DMS53 (cell line): ENCODE measurements at places on chromosomes 2 and 18.

- DNase-seq = no peak
These were observed 67.0 kb upstream of the APCDD1 start for GRCh38 chr18:10387399-10387798.

DNA sequence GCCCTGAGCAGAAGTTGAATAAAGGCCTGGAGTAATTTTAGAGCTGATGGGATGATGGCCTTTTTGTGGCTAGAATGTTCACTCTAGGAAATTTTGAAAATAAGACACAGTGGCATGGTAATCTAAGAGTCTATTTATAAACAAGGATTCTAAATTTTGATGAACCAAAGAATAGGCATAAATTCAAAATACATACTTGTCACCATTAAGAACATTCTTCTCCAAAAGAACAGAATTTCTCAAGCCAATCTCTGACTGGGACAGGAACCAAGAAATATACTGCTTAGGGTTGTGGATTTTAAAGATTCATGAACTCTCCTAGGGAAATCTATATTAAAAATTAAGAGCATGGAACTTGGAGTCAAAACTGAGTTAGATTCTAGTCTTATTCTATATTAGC lies 98.2 kb upstream of the SETBP1 start:
- DNase-seq = no peak

- no peak for DNase-seq
These were observed 155.5 kb upstream of the SMAD2 start for GRCh38 chr18:48085781-48086487.

GRCh38 chr2:20050646-20051531 lies 539 bp downstream of the LAPTM4A start:
- DNase-seq = peak; percentile 42

DNA sequence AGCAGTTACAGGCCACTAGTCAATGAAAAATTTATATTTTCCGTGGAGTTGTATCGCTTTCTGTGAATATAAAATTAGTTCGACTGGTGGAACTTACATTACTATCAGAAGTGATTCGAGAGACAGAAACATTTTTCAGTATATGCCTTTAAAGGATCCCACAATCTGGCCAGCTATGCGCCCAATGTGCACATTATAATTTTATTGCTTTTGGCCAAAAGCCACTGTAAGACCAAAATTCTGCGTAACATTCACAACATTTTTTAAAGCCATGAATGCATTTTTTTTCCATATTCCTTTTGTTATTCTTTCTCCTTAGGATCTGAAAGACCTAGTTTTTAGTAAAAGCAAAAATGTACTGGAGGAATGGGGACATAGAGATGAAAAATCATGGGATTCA lies 131.0 kb upstream of the CHAC2 start:
- no peak for DNase-seq

GRCh38 chr2:38113981-38114708 lies 38.2 kb upstream of the CYP1B1 start:
- no peak for DNase-seq

DNA sequence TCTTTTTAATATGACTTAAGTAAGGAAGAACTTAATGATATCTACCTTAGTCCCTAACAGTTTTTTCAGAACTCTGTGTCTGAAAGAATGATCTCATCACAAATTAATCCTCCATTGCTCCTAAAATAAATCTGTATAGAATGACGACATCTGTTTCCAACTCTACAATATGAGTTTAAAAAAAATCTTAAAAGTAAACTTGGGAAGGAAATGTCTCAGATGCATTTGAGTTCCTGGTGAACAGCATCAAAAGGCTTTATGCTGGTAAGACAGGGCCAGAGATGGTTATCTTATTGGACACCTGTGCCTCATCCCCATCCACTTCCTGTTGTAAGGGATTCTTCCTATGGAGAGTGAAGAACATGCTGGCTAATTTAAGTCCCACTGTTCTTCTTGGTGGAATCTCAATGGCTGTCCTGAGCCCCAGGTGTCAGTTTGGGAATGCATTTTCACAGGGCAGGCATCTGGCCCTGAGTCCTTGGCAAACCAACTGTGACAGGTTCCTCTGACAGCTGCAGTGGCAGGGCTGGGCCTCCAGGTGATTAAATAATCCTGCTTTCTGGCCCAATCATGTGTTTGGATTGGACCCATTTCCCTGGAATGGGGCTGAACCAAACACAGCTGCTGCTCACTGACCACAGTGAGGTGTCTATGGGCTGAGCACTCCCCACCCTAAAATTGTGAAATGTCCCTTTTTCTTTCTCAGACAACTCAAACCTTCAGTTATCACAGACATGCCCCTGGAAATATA lies 12.9 kb upstream of the NCKAP5 start:
- peak; percentile 54 for DNase-seq

DNA sequence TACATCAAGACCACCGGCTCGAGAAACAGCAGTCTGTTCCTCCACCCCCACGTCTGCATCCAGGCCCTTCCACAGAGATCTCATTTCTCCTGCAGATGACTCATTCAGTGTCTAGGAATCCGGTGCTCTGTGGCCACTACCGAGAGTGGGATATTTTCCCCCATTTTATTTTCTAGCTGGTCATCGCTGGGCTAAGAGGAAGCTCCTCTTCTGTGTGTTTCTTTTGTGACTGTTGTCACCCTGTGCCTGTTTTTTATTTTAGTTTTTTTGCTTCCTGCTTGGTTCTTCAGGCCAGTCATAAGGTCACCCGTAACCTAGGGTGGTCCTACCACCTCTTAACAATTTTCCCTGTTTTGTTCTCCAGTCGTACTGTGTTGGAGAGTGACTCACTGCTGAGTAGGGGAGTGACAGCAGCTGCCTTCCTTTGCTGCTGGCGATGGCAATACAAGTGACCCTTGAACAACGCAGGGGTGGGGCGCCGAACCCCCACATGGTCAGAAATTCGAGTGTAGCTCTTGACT lies 6.7 kb downstream of the RAMP1 start:
- peak; percentile 24 for DNase-seq

- DNase-seq = no peak
These were observed 7.7 kb downstream of the VRK2 start for GRCh38 chr2:58054264-58054663.

DNA sequence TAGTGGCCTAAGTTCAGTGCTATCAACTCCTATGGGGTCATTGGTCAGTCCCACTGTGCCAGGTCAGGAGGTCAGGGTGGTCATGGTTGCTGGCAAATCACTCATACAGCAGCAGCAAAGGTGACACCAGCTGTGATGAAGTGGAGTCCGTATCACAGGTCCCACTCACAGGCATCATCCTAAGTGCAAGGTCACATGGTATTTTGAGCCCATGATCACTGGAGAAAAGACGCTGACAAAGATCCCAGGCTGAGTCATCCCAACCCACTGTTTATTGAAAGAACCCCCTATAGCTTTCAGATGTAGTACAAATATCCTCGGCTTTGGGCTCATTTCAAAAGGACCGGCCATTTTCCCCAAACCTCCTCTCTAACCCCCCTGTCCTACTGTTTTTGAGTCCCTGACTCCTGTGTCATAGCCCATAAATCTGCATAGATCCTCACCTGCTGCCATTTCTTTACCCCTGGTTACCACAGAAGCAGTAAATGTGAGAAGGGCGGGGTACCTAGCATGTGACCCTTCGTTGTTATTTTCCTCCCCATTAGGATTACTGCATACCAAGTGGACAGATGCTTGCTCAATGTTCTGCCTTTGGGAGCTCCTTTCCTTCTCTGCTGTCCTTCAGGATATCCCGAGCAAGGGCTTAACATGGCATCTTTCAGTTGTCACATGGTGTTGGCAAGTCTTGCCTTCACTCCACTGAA lies 107.7 kb downstream of the COL6A3 start:
- no peak for DNase-seq

DNA sequence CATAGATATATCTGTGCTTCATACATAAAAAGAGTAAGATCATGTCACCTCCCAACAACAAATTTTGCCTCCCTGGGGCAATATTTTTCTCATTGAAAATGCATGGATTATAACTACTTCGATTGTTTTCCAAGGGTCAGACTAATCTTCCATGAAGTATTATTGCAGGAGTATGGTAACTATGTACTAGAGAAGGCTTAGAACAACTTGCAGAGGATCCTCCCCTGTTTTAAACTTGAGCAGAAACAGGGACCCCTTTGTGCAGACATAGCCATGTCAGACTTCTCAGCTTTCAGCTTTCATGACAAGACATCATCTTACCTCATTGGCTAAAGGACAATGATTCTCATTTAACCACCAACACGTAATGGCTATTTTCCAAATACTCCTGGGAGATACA lies 13.2 kb upstream of the RAB27B start:
- DNase-seq = no peak

GRCh38 chr2:7132753-7133152 lies 215.5 kb downstream of the RNF144A start:
- no peak for DNase-seq

- no peak for DNase-seq
These were observed 8.0 kb downstream of the E2F6 start for GRCh38 chr2:11457935-11458334.

GRCh38 chr2:31274401-31275075 lies 40.6 kb downstream of the EHD3 start:
- no peak for DNase-seq

DNA sequence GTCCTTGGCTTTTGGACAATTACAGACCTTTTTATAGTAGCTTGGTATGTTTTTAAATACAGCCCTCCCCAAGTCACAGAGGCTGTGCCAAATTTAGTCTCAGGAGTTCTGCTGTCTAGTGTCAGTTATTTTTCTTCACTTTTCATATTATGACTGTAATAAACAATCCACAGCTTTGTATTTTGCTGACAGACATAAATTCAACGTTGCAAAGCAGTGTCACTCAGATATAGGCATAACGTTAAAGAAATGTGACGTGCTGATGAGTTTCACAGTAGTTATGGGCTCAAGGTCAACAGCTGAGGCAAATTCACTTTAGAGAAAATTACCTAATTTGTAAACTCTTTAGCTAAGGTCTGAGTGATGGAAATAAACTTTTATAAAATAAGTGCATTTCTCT lies 151.6 kb downstream of the SATB2 start:
- no peak for DNase-seq

DNA sequence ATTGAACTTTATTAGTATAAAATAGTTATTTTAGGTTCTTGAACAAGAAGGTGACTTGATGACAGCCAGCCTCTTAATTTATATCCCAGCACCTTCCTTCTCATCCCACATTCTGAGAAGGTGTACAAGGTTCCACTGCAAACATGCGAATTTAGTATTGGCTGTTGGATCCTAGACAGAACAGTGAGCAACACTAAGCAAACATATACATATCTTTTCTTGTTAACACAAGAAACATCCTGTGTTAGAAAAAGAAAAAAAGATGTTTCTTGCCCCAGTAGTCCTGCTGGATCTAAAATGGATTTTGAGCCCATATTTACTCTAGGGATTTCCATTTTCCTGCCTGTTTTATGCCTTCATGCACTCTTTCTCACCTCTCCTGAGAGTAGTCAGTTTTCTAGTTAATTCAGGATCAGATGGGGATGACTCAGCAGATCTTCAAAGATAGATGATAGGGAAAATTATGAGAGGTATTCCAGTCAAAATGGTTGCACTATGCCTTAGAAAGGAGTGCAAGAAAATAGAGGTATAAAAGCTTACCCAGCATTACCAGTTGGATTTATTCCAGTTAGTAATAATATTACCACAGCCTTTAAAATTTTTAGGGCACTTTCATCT lies 336.5 kb downstream of the MEIS1 start:
- peak; percentile 60 for DNase-seq

- DNase-seq = no peak
These were observed 100.8 kb downstream of the CLIP4 start for GRCh38 chr2:29215739-29216608.

GRCh38 chr2:180523621-180524340 lies 456.6 kb upstream of the UBE2E3 start:
- no peak for DNase-seq
